ENCODE measurements at places on chromosomes 1 and 21.

- no peak for DNase-seq
Observed at GRCh38 chr1:8639148-8639547, 178.3 kb downstream of the RERE start.

DNA sequence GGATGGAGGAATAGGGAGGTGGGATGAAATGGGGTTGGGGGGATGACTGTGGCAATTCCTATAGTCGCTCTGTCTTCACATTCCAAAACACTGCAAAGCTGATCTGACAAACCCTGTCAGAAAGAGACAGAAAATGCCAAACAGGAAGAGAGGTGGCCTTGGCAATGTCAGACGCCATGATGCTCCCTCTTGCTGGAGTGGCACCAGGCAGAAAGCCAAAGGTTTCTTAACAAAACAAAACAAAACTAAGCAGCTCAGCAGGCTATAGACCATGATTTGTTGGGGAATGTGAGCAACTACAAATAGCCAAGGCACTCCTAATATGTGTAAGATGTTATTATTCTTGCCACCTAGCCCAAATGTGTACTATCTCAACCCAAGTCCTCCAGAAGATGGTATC, 42.9 kb upstream of the PLA2G2C start:
- DNase-seq: no peak

GRCh38 chr21:30718239-30718909, at the start of gene KRTAP21-3:
TSS of gene KRTAP21-3 (minus strand) at chr21:30718777. CDS start at chr21:30718759, 18 bp downstream.
- DNase-seq: no peak

GRCh38 chr21:44618909-44619308, 7.0 kb downstream of the KRTAP10-8 start:
- no peak for DNase-seq

DNA sequence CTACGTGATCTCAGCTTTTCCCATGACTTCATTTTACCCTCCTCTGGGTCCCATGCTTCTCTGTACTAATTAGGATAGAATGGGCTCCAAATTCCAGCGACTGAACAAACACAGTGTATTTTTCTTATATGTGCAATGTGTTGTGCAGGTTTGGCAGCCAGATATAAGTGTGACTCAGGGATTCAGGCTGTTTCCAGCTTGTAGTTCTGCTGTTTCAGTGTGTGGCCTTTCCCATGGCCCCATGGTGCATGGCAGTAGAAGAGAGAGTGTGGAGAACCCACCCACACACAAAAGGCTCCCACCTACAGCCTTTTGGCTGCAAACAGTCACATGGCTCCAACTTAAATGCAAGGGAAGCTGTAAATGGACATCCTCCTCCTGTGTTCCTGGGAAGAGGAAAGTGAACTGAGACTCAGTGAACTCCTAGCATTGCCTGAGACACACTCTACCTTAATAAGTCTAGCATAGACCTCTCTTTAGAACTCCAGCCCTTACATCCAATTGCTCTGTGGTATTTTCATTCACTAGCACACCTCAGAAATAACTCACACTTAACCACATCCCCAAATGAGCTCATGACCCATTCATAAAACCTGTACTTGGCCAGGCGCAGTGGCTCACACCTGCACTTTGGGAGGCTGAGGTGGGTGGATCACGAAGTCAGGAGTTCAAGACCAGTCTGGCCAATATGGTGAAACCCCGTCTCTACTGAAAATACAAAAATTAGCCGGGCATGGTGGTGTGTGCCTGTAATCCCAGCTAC, 58.7 kb downstream of the KIAA0040 start:
- no peak for DNase-seq

DNA sequence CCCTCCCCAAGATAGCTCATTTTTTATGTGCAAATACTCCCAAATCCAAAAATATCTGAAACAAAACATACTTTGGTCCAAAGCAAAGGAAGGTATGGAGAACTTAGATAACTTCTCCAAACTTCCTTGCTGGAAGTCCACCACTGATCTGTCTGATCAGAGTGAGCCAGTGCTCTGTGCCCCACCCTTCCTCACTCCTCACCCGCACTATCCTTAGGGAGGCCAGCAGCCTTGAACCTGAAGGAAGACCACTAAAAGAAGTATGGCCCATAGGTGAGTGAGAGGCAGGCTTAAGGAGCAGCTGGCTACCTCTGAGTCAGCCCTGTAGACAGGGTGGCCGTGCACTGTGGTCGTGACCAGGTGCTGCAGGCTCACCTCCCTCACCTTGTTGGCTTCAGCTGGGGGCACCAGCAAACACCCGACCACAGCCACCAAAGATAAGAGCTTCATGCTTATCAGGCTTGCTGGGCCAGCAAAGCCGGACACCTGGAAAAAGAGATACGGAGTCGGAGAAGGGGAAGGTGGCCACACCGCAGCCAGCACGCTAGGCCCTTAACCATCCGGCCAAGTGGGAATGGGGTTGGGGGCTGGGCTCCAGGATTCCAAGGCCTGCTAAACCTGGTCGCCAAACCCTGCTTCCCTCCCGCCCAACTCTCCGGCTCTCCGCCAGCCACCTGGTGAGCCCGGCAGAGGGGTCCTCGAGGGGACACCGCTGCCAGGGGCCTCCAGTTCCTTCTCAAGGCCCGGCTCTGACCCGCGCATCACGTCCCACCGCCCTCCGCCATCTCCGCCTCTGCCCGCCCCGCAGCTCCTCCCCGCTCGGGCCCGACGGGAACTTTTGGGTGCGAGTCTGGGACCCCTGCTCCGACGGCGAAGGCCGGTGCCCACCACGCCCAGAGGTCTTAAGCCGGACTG, 543 bp downstream of the TMEM9 start:
- DNase-seq: no peak

DNA sequence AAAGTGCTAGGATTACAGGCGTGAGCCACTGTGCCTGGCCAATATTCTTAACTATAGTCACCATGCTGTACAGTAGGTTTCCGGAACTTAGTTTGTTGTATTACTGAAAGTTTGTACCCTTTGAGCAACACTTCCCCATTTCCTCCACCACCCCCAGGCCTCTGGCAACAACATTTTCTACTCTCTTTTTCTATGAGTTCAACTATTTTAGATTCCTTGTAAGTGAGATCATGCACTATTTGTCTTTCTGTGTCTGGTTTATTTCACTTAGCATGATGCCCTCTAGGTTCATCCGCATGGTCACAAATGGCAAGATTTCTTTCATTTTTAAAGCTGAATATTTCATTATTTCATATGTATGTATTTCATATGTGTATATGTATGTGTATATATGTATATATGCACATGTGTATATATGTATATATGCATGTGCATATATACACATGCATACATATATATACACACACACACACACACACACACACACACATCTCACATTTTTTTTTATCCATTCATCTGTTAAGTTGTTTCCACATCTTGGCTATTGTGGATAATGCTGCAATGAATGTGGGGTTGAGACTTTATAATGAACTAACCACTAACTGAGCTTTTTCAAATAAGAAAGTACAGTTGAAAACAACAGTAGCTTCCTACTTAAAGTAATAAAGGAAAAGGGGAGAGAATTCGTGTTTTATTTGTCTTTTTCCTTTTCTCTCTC, 256.8 kb upstream of the C1orf105 start:
- DNase-seq: no peak

DNA sequence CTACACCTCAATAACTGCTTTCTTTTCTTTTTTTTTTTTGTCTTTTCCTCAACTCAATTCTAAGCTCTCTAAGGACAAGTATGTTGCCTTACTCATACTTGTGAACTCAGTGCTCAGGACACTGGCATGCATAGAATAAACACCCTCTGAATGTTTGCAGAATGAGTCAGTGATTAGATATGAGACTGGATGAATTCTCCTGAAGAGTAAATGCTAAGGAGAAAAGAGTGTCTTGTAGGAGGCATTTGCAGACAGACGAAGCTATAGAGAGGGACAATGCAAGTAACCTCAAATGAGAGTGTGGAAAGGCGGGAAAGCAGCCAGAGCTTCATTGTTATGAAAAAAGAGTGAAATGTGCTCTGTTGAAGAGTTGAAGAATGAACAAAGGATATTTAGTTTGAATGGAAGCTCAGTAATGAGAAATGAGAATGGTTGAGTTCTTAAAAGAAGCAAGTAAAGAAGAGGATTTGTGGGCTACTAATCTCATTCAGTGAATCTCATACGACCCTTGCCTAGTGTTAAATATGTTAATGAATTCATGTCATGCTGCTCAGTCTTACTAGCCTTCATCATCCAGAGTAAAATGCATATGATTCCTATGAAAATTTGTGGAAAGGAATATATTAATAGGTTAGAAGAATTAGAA, 166.1 kb upstream of the DPYD start:
- no peak for DNase-seq

DNA sequence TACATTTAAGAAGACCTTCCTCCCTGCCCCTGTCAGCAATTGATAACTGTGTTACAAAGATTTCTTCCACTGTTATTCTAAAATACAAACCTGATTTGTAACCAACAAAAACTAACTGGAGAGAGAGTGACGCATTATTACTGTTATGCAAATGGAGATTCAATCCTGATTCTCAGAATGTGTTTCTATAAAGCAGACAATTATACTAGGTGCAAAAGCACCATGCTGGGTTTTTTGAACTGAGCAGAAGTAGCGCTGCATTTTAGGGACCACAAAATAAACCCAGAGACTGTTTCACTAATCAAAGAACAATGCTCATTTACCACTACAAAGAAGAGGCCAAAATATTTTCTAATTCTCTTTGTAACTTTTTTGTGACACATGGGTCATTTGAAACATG, 13.6 kb upstream of the GBP6 start:
- no peak for DNase-seq

DNA sequence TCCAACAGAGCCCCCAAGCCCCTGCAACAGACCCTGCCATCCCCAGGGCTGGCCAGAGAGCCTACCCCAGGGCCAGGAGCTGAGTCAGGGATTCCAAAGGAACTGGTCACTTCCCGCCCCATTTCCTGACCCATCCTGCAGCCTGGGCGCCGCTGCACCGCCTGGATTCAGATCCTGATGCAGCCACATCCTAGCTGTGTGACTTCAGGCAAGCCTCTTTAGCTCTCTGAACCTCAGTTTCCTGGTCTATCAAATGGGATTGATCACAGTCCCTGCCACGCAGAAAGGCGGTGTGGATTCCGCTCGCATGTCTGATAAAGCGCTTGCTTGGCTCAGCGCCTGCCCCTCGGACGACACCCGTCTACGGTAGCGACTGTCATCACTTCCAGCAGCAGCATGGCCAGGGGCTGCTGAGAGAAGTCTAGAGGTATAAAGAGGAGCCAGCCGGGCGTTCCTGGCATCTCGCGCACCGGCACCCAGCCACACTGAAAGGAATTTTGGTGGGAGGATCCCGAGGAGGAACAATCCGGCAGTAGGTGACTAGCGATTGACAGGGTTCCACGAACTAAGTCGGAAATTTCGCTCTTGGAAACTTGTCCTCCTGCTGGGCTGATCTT, 10.1 kb downstream of the EPHA2 start:
- DNase-seq: no peak

GRCh38 chr1:178451529-178451928, 45.2 kb downstream of the CLEC20A start:
- DNase-seq: no peak

DNA sequence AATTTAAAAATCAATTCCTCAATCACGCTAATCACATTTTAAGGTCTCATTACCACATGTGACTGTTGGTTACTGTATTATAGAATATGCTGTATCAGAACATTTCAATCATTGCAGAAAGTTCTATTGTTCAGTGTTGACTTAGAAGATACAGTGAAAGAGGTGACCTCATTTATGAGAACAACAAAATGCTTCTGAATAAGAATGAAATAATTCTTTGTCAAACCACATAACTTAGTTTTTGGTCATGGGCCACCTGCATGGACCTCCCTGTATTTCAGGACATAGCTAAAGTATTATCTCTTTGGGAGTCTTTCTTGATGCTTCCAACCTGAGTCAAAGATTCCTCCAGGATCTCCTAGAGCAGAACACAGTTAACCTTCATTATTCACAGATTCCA, 22.3 kb downstream of the MFSD2A start:
- DNase-seq: no peak

- no peak for DNase-seq
Observed at GRCh38 chr1:236917448-236917847, 86.8 kb downstream of the MT1HL1 start.

DNA sequence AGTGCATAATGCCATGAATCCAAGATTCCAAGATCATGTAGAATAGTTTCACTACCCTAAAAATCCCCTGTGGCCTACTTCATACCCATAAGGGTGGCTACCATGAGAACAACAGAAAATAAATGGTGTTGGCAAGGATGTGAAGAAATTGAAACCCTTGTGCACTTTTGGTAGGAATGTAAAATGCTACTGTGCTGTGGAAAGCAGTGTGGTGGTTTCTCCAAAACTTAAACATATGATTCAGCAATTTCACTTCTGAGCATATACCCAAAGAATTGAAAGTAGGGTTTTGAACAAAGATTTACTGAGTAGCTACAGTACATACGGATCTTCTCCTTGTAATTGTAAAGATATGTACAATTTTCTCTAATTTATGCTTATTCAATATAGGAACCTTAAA, 16.0 kb downstream of the FNBP1L start:
- no peak for DNase-seq

DNA sequence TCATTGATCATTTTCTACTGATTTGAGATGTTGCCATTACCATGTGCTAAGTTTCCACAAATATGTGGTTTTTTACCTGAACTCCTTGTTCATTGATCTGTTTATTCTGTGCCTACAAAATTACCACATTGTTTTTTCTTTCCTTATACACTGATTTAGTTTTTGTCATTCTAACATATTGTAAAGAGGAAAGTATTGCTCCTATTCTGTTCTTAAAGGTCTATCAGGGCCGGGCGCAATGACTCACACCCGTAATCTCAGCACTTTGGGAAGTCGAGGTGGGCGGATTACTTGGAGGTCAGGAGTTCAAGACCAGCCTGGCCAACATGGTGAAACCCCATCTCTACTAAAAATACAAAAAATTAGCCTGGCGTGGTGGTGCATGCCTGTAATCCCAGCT, 75.1 kb downstream of the CAMTA1 start:
- no peak for DNase-seq

- DNase-seq: no peak
Observed at GRCh38 chr1:167371030-167371429, 147.3 kb downstream of the CD247 start.

- no peak for DNase-seq
Observed at GRCh38 chr21:43267391-43268085, 98.7 kb downstream of the CRYAA start.

GRCh38 chr1:89203166-89203565, 4.4 kb upstream of the GBP4 start:
- DNase-seq: no peak

- DNase-seq: no peak
Observed at GRCh38 chr1:44366371-44366975, 11.4 kb upstream of the ERI3 start.

DNA sequence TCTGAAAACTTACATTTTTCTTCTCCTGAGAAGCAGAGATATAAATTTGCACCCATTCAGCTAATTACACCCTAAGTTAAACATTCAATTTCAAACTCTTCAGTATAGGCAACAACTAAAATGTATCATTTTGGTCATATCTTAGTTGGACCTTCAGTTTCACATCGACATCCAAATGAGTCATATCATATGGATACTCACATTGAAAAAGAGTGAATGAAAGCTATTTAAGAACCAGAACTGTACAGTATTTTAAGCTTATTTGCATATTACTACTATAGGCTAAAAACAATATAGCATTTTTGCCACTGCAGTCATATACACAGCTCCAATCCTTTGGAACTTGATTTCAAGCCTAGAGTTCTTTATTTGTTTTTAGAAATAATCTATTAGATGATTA, 33.6 kb downstream of the USP25 start:
- DNase-seq: no peak

All from stimulated activated CD4-positive, alpha-beta T cell treated with anti-CD3 and anti-CD28 coated beads, Interleukin-1b, Interleukin-23, amount 100 ng/mL, for 1 hour (primary cell).